Neural crest cell (in vitro differentiated cells): ENCODE measurements at places on chromosomes 3 and 15. TPM values are rescaled to one million over a fixed set of nuclear protein-coding genes. Genes with fewer than 3 reads are reported as not detected.

The PRSS50 gene
- 0.35 and 0.39 TPM in 2 replicates for total RNA-seq

The AP3B2 gene
- total RNA-seq = 17.4 and 20.0 TPM in 2 replicates

The CAMK1 gene
- 19.5 and 22.5 TPM in 2 replicates for total RNA-seq

The STAB1 gene
- 0.11 and 0.16 TPM in 2 replicates for total RNA-seq

The KLHL25 gene
- 17.9 and 19.3 TPM in 2 replicates for total RNA-seq

DNA sequence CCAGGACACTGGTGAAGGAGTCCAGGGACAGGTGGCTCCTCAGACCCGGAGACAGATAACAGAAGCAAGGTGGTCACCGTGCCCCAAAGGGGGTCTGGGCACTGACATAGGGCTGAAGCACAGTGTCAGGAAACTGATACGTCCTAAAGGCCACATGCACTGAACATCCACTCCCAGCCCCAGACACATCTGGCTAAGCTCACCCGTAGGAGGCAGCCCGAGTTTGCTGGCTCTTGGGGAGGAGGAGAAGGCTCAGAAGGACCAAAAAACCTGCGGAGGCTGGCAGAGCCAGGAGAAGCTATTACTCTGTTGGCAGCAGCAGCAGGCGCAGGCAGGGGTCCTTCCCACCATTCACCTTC, 1.2 kb downstream of the CACNA2D2 start:
- DNase-seq = no peak

DNA sequence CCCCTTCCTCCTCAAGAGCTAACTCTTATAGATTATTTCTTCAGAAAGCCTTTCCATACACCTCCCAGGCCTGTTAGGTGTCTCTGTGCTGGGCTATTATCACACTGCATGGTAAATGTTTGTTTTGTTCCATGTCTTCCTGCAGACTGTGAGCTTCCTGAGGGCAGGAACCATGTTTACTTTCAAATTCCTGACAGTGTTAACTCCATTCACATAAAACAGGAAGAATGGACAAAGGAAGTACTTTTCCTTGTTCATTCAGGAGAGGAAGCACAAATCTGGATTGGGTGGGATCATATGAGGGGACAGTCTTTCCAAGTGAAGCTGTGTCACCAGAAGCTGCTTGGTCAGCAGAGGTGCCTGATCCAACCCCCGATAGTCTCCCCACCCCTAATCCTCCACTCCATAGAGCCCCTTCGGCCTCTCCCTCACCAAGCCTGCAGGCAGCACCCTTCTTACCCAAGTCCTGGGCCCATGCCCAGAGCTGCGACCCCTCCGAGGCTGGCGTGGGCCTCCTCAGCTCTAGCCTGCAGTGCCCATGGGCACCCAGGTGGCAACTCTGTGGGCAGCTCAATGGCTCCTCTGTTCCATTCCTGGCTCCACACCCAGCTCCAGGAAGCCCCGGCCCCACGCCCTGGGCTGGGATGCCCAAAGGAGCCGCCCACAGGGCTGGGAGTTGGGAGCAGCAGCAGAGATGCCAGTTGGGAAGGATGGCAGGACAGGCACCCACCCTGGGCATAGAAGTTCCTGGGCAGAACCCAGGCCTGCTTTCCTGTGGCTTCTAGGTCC, 6.9 kb downstream of the SHF start:
- DNase-seq = no peak

DNA sequence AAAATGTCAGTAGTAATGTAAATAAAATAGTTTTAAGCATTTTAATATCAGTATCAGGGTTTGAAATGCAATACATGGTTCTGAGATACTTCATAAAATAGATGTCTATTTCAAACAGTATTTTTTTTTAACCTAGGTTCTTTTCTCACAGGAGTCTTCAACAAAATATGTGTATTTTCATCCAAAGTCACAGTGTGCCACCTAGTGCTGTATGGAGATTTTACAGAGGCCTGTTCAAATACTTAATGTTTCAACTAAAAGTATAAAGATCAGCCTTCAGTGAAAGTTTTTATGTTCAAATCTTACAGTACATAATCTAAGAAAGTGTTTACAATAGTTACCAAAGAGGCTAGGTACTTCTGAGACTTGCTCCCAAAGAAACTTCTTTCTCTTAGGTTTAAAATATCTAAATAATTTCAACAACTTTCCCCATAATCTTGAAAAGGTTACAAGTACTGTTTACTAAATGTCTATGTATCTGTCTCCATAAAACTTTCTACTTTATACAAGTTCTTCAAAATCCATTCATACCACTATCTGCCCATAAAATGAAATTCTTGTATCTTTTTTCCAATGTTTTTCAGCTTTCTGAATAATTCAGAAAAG, 38.3 kb downstream of the SCAPER start:
- DNase-seq = peak; percentile 5

GRCh38 chr15:38740206-38740605, 175.6 kb upstream of the RASGRP1 start:
- no peak for DNase-seq

DNA sequence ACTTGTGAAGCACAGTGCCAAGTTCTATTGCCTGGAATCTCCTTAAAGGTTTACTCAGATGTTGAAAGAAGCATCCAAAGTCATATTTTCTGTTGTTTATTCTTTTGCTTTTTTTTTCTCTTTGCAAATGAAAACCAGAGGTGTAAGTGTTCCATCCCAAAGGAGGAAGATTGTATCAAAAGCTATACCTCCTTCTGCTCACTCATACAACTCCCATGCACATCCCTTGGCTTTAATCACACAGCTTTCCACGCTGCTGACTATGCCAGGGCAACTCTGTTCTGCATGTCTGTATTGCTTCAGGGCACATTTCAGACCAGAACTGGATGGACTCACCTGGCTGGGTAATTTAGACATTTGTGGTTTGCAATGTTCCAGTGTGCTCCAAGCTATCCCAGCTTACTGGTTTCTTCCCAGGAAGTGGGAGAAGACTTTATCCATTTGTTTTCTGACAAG, 399.6 kb upstream of the TBL1XR1 start:
- no peak for DNase-seq

DNA sequence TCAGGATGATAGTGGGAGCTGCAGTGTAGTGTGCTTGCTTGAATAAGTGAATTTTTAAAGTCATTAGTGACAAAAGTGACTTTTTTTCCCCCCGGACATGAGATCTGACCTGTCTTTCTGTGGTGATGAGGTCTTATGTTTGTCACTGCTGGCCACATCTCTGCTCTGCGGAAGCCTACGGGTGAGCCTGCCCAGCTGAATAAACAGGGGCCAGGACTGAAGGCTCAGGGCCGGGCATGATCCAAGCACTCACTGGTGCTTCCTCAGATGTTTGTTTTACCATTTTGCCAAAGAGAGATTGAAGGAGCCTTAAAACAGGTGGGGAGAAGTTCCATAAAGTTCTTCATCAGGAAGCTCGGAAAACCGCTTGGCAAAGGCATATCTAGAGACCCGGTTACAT, 35.0 kb downstream of the RPL39L start:
- no peak for DNase-seq

- DNase-seq = no peak
Observed at GRCh38 chr15:82272154-82272553, 9.5 kb downstream of the SAXO2 start.

DNA sequence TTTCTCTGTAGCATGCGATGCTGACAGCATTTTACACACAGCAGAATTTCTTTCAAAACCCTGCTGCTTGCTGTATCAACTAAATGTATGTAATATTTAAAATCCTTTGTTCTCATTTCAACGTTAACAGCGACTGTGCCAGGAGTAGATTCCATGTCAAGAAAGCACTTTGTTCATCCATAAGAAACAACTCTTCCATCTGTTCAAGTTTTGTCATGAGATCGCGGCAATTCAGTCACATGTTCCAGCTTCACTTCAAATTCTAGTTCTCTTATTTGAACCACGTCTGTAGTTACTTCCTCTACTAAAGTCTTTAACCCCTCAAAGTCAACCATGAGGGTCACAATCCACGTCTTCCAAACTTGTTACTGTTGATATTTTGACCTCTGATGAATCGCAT, 50.6 kb downstream of the SMARCC1 start:
- DNase-seq = no peak
